SK-N-SH (cell line): ENCODE measurements at places on chromosomes 16 and 17.

GRCh38 chr17:32882734-32883133, 5.8 kb upstream of the MYO1D start:
- no peak overlapping the region for H3K4me3 ChIP-seq
- no peaks in the 10 kb centered on the region; the same call in 1 of the 2 replicates for H3K4me1 ChIP-seq
- no peaks in the 10 kb centered on the region for H3K36me3 ChIP-seq
- no peak for DNase-seq
- no peaks in the 10 kb centered on the region for H3K27me3 ChIP-seq

DNA sequence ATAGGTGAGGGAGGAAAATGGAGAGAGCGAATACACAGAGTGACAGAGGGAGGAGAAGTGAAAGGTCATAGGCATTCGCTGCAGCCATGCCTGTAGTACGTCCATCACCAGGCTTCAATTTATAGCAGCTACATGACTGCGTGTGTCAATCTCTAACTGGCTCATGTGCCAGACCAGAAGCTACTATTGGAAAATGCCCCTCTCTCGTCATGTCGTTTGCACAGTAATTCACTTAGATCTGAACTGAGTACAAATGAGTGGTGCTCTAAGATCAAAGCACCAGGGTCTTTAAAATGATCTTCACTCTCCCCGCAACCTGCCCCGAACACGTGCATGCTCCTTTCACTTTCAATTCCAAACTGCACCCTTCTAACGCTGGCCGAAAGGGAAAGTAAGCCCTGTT, 51.3 kb downstream of the ADCY9 start:
- no peaks in the 10 kb centered on the region for H3K36me3 ChIP-seq
- H3K27ac ChIP-seq, result no peak overlapping the region
- DNase-seq, result no peak
- H3K27me3 ChIP-seq, result no peaks in the 10 kb centered on the region

- H3K27ac ChIP-seq, result no peak overlapping the region
- no peaks in the 10 kb centered on the region for H3K36me3 ChIP-seq
- no peak for DNase-seq
- no peaks in the 10 kb centered on the region for H3K27me3 ChIP-seq
- no peak overlapping the region for H3K4me3 ChIP-seq
Observed at GRCh38 chr16:57947261-57947660, 23.7 kb downstream of the CNGB1 start.

- H3K4me1 ChIP-seq, result peaks cover 30% of the 10 kb centered on the region
- peaks cover 45% of the 10 kb centered on the region for H3K36me3 ChIP-seq
- DNase-seq, result no peak
- no peaks in the 10 kb centered on the region for H3K27me3 ChIP-seq
- H3K27ac ChIP-seq, result peak overlapping the region; percentile 99
Observed at GRCh38 chr17:76734080-76734840, 2.9 kb downstream of the SRSF2 start.

DNA sequence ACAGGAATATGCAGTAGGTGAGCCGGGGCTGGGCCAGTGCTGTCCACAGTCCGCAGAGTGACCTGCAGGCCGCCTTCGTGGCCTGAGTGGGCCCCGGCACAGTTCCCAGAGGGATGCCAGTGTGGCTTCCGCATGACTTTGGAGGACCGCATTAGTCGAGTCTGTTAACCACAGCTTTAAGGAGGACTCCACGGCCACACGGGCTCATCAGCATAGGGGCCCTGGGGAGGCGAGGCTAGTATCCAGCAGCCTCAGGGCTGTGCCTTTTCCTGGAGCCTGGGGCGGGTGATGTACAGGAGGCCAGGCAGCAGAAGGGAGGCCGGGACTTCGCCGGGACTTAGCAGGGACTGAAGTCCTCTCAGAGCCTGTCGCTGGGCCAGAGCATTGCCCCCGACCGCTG, 13.2 kb downstream of the TSC2 start:
- no peak overlapping the region for H3K27ac ChIP-seq
- no peaks in the 10 kb centered on the region for H3K4me1 ChIP-seq
- no peak for DNase-seq
- no peaks in the 10 kb centered on the region for H3K27me3 ChIP-seq

DNA sequence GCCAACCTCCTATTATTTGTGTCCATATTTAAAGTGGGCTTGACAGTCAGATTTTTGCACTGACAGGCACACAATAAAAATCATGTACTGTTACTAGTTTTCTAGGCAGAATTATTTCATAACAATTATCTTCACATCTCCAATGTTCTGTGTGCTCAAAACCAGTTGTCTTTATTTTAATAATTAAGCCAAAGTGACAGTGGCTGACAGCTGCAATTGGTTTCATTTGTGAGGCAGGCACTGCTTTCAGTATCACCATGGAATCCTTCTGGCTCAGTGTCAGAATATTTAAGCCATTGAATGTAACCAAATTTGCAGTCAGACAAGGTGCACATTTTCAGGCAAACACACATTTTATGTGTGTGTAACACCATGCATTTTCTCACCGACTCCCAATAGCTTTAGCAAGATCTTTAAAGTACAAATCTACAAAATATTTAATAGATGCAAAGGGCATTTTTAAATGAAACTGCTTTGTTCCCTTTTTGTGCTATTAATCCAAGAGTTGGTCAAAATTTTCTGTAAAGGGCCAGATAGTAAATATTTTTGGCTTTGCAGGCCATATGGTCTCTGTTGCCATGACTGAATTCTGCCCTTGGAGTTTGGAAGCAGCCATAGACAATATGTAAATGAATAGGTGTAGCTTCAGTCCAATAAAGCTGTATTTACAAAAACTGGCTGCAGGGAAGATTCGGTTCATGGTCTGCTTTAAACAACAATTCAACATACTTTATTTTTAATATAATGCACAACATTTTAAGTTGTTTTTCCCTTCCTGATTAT, 486.0 kb downstream of the KCNJ2 start:
- H3K27me3 ChIP-seq, result no peaks in the 10 kb centered on the region
- no peaks in the 10 kb centered on the region for H3K36me3 ChIP-seq
- peak; percentile 27 for DNase-seq
- no peak overlapping the region for H3K4me3 ChIP-seq
- H3K27ac ChIP-seq, result no peak overlapping the region

GRCh38 chr17:72477491-72477890, 356.7 kb downstream of the SOX9 start:
- H3K36me3 ChIP-seq, result no peaks in the 10 kb centered on the region
- H3K27ac ChIP-seq, result no peak overlapping the region
- H3K27me3 ChIP-seq, result no peaks in the 10 kb centered on the region

DNA sequence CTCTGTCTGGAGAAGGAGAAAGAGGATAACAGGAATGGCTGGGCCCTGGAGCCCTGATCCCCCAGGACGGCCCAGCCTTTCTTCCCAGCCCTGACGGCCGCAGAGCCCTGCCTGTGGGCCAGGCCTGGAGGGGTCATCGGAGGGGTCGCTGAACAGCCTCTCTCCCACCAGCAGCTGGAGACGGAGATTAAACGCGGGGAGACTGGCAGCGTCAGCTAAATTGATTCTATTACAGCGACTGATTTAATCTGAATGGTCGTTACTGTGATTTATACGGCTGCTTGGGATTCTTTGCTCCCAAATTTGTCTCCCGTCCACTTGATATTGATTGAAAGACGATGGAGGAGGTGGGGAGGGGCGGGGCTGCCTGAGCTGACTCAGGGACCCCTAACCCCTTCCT, 7.1 kb upstream of the CDH15 start:
- no peaks in the 10 kb centered on the region for H3K36me3 ChIP-seq
- peak; percentile 80 for DNase-seq
- H3K27me3 ChIP-seq, result no peaks in the 10 kb centered on the region
- no peak overlapping the region for H3K27ac ChIP-seq

- no peak within 1 kb of the TSS for H3K4me3 ChIP-seq
- no peaks in the 10 kb centered on the region for H3K4me1 ChIP-seq
- no peak within 1 kb of the TSS for H3K27ac ChIP-seq
Observed at GRCh38 chr16:84190731-84191388, at the start of gene ADAD2. ADAD2 (plus strand) TSS chr16:84191157; CDS start chr16:84191231, 74 bp downstream.

DNA sequence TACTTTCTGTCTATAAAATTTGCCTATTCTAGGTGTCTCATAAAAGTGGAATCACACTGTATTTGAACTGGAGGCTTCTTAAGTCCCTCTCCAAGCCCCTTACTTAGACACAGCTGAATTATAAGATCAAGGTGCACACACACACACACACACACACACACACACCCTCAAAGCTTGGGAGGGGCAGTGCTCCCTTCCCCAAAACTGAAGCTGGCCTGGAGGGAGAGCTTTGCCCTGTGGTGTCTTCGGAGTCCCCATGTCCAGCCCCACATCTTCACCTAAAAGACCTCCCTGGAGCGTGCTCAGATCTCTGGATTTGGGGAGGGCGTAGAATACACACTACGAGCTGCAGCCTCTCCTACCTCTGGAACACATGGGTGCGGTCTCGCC, 828 bp downstream of the EMP2 start:
- H3K36me3 ChIP-seq, result no peaks in the 10 kb centered on the region
- no peak overlapping the region for H3K27ac ChIP-seq
- H3K4me3 ChIP-seq, result peak overlapping the region; percentile 65
- H3K27me3 ChIP-seq, result no peaks in the 10 kb centered on the region
- no peak for DNase-seq

- H3K4me1 ChIP-seq, result no peaks in the 10 kb centered on the region
- H3K27me3 ChIP-seq, result peaks cover 89% of the 10 kb centered on the region
- DNase-seq, result no peak
- no peak overlapping the region for H3K27ac ChIP-seq
- no peak overlapping the region for H3K4me3 ChIP-seq
Observed at GRCh38 chr17:49051269-49051668, 54.1 kb downstream of the IGF2BP1 start.

DNA sequence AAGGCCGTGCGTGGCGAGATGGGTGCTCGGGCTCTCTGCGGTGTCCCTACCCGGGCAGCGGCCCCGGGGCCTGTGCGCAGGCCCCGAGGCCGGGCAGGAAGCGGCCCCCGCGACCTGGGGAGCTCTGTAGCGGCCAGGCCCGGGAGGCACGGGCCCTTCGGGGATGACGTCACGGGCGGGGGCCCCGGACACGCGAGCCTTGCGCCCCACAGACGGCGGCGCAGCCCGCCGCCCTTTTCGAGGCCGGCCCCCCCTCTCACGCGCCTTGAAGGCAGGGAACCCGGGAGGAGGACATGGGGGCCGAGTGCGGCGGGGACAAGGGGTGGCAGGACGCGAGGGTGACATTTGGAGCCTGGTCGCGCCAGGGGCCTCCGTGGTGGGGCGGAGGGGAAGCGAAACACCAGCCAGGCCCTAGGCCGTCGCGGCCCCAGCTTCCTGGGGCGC, 1.1 kb downstream of the RAI1 start:
- H3K4me1 ChIP-seq, result peaks cover 38% of the 10 kb centered on the region
- H3K36me3 ChIP-seq, result no peaks in the 10 kb centered on the region
- H3K27me3 ChIP-seq, result no peaks in the 10 kb centered on the region
- DNase-seq, result peak; percentile 74

DNA sequence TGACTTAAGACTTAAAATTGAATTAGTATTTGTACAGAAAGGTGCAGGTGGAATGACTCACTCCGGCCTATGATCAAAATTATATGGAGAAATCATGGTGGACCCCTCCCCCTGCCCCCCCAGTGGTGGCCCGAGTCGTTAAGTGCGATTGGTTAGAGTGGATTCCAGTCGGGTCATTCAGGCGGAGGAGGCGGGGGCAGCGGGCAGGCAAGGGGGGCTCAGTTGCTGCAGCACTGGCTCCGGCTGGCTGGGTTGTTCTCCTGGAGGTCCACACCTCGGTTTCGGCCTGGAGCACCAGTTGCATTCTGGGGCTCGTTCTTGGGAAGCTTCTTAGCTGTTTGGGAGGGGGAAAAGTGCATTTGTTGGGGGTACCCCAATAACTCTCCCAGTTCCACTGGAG, 3.0 kb downstream of the HSPB9 start:
- H3K4me1 ChIP-seq, result no peaks in the 10 kb centered on the region
- no peak for DNase-seq
- no peaks in the 10 kb centered on the region for H3K27me3 ChIP-seq
- H3K36me3 ChIP-seq, result peaks cover 47% of the 10 kb centered on the region

DNA sequence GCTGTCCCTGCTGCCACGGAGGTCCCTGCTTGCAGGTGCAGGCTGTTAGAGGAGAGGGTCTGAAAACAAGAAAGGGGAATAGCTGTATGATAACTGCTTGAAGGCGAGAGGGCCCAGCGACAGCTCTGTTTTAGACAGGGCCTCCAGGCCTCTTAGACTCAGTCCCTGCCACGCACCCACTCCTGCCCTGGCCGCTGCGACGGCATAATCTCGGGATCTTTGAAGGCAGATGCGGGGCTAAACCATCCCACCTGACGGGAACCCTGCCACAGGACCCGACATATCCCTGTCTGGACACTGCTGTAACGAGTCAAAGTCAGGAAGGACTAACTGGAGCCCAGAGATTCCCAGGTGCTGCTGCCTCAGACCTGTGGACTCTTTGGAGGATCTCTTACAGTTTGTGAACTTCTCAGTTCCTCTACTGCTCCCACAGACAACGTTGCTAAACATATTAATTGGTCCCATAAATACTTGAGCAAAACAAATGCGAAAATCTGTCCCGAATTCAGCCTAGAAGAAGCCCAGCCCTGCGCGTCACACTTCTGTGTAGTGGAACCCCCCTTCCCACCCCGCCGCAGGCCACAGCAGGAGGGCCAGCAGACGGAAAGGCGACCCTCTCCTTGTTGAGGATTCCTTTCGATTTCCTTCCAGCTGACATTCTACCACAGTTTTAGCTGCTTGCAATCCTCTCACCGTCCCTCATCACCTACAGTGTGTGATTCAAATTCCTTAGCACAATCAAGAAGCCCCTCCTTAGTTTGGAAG, 998 bp upstream of the TMEM11 start:
- peak overlapping the region; percentile 99 for H3K4me3 ChIP-seq
- H3K27ac ChIP-seq, result peak overlapping the region; percentile 95

DNA sequence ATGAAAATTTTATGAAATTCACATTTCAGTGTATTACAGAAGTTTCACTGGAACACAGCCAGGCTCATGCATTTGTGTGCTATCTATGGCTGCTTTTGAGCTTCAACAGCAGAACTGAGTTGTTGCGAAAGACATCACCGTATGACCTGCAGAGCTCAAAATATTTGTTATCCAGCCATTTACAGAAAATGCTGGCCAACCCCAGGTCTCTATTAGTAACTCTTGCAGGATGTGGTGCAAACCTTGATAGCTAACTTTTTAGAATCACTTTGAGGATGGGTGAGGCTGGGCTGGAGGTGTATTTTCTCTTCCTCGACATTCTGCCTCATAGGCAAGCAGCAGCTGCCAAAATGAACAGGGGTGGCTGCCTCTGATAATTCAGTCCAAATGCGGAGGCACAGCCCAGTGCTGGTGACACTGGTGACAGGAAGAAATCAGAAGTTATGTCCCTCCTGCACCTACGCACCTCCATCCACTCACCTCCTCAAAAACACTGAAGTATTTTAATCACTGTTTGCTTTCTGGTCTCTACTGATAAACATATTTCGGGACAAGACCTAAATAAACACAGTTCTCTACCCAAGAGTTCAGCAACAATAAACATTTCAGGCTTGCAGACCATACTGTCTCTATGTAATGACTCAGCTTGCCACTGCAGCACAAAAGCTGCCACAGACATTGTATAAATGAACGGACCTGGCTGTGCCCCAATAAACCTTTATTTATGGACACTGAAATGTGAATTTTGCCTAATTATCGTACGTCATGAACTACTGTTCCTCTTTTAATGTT, 28.5 kb downstream of the ARHGAP17 start:
- H3K27ac ChIP-seq, result peak overlapping the region; percentile 99
- H3K36me3 ChIP-seq, result peaks cover 7% of the 10 kb centered on the region
- H3K4me3 ChIP-seq, result peak overlapping the region; percentile 50
